ENCODE measurements at places on chromosomes 4 and X.

- DNase-seq, result no peak
These were observed 108.6 kb downstream of the PPP3CA start for GRCh38 chr4:101238706-101239105.

GRCh38 chrX:119512146-119512800, 44.0 kb downstream of the SLC25A5 start:
- peak; percentile 70 for DNase-seq

DNA sequence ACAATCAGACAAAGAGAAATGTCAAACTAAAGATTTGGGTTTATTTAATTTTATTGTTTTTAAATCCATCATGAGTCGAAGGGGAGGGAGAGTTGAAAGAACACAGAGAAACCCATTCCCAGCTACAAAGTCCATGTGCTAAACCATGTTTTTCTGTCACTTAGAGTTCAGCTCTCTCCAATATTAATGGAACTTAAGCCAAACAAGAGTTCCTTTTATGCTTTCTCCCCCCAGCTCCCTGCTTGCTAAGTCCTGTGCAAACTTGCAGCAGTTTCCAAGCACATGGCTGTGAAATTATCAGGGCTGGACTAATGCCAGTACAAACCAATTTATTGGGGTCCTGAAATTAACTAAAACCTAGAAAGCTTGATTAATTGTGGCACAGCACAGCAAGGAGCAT, 9.7 kb upstream of the CHRDL1 start:
- DNase-seq, result no peak

DNA sequence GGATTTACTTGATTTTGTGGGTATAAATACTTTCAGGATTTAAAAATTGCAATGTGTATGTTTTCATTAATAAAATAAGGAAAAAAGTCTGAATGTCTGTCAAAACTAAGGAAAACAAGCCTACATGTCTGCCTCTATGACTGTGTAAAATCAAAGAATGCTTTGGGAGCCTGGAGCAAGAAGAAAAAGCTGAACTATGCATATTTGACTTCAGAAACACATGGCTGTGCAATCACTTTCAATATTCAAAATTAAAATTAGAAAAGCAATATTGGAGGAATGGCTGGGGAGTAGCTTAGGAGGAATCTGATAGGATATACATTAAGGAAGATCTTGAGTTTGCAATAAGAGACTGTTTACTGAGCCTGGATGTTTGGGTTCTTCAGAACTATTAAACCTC, 147.1 kb downstream of the ADAM29 start:
- DNase-seq, result no peak

DNA sequence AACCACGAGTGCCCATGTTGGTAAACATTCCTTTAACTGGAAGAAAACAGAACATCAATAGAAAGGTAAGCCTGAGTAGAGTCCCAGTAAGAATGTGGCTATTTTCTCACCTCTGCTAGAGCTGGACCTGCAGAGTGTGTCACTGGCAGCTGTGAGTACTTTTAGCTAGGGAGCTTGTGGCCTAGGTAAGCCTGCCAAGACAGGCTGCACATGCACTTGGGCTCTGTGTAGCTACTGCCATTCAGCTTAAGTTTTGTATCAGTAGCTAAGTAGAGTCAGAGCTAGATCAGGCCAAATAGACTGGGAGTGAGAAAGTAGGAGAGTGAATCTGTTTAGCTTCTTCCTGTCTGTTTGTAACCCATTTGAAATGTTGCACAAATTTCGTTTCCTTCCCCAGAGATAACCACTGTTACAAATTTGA, 35.3 kb downstream of the RBPJ start:
- DNase-seq, result no peak
